ENCODE measurements at places on chromosomes 5 and 9. TPM values are rescaled to one million over a fixed set of nuclear protein-coding genes. Genes with fewer than 3 reads are reported as not detected.

- DNase-seq, result no peak
These were observed 368.0 kb upstream of the SEMA6A start for GRCh38 chr5:116942622-116943021.

- no peak for DNase-seq
These were observed 1.2 kb downstream of the TTLL11 start for GRCh38 chr9:122091682-122092592.

DNA sequence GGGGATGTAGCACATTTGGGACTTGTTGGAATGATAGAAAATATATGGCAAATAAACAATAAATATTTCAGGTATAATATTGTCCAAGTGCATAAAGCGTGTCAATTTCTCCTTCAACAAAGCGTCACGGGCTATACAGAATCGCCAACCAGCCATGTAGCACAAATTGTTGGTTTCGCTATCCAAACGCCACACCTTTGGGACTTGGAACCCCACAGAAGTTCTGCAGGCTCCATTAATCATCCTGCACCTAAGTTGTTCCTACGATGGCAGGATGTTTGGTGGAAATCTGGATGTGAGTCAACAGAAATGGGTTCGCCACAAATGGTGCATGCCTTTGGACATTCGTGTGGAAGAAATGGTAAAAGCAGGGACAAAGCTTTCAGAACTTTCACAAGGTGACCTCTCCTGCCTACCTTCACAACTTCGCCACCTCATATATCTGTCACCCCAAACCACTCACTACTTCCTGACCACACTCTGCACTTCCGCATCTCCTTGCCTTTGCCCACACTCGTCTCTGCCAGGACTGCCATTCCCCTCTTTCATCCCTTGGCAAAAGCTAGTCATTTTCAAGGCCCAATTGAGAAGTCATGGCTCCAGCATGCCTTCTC lies 95.7 kb downstream of the LHFPL2 start:
- no peak for DNase-seq

DNA sequence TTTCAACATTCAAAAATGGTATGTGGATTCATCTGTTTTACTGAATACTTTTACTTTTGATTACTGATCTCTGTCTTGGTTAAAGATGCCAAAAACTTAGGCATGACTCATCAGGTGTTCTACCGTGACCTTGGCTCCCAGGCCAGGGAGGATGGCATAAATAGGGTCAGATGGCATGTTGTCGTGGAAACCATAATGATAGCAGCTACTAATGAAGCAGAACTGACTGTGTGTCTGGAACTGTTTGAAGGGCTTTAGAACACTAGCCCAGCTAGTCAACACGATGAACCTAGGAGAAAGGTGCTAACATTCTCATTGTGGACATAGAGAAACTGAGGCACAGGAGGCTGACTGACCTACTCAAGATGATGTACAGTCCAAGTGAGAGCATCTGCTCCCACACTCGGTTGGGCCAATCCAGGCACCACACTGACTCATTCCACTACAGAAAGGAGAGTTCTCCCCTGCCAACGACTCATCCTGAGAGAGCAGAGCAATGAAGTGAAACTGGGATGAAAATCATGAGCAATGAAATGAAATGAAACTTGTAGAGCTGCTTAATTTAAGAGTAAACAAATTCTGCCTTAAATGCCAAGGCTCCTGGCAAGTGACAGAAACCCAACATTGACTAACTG lies 116.0 kb downstream of the TENT4A start:
- DNase-seq, result no peak

DNA sequence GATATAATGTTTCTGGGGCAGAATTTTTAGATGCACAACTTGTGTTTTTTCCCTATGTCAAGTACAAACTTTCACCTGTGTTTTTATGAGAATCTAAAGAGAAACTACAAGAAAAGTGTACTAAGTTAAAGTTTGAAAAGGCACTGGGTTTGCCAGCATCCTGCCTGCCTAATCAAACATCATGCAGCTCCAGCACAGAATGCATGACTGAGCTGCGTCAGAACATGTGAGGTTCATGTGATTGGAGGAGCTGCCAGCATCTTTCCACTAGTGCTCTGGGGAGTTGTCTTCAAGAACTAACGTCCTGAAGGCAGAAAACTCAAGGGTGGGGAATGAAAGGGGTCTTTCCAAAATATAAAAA lies 46.1 kb upstream of the RIC1 start:
- DNase-seq, result no peak

- no peak for DNase-seq
These were observed 1.3 kb downstream of the KCNN2 start for GRCh38 chr5:114362977-114363761.

- DNase-seq, result no peak
These were observed 108.5 kb downstream of the UBAP2 start for GRCh38 chr9:33939924-33940874.

DNA sequence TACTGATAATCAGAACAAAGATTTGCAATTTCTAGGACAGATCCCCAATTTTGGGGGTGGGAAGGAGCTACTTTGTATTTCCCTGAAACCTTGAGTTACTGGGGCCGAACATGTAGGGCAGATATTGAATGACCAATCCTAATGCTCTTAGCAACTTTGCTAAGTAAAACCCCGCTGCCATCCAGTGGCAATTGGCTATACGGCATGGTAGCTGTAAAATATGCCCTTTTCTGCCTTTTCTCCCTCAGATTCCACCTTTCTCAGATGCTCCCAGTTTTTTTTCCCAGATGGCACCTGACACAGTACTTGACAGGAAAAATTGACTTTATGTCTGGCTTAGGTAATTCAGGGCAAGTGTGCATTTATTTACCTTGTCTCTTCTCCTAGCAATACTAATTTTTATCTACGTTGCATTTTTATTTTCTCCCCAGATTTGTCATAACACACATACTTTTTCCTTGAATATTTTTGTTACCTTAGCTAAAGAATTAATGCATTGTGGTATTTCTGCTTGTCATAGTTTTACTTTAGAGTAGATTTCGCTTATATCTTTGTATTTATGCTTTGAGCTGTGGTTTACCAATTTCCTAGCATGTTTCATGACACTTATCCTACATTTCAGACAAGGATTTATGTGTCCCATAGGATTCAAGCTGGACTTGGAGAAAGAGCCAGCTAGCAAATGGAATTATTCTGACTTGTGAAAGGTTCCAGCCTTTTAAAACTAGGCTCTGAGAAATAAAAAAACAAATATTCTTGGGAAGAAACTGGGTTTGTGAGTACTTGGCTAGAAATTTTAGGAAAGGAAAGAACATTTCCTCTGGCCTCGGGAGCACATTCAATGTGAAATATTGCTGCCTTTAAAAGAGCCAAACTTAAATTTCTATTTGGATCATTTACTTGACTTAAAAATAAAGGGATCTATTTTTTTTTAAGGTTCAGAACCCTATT lies 37.4 kb downstream of the PIK3R1 start:
- DNase-seq, result peak; percentile 86

GRCh38 chr9:136333045-136333444 lies 5.7 kb downstream of the GPSM1 start:
- DNase-seq, result no peak

DNA sequence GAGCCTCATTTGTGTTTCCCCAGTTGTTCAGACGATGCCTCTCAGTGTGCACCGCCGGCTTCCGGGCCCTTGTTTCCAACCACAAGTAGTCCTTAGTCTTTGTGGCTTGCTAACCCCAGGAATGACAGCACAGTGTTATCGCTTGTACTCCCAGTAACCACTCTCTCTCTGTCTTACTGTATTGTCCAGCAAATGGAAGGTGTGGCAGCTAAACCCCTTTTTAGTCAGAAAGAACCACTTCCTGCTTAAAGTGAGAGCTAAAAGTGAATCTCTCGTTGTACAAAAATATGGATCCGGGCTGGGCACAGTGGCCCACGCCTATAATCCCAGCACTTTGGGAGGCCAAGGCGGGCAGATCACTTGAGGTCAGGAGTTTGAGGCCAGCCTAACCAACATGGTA lies 61.3 kb downstream of the ENC1 start:
- DNase-seq, result no peak

- no peak for DNase-seq
These were observed 320.4 kb upstream of the EFNA5 start for GRCh38 chr5:107990881-107991810.

DNA sequence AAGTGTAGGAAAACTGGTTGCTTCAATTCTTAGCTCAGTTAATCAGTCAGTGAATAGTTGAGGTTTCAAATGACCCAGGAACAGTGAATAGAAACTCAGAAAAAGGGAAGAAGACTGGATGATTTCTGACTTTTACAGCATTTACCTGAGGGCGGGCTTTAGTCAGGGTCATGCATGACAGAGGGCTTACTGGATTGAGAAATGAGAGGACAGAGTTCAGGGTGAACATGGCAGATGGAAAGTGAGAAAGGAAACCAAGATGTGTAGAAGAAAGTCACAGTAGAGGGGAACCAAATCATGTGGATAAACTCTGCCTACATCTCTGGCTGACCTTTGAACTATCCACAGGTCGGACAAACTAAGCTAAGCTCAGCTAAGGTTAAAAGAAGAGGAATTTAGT lies 596.0 kb downstream of the SEMA5A start:
- no peak for DNase-seq

- DNase-seq, result no peak
These were observed 18.1 kb downstream of the C1QTNF2 start for GRCh38 chr5:160352308-160352707.

GRCh38 chr5:175823731-175824525 lies 47.5 kb upstream of the CPLX2 start:
- DNase-seq, result peak; percentile 19

GRCh38 chr5:102961671-102962070 lies 158.3 kb downstream of the GIN1 start:
- peak; percentile 11 for DNase-seq

- no peak for DNase-seq
These were observed 15.0 kb downstream of the LPCAT1 start for GRCh38 chr5:1508659-1509290.

- no peak for DNase-seq
These were observed 27.2 kb downstream of the DEPDC1B start for GRCh38 chr5:60672693-60673264.

DNA sequence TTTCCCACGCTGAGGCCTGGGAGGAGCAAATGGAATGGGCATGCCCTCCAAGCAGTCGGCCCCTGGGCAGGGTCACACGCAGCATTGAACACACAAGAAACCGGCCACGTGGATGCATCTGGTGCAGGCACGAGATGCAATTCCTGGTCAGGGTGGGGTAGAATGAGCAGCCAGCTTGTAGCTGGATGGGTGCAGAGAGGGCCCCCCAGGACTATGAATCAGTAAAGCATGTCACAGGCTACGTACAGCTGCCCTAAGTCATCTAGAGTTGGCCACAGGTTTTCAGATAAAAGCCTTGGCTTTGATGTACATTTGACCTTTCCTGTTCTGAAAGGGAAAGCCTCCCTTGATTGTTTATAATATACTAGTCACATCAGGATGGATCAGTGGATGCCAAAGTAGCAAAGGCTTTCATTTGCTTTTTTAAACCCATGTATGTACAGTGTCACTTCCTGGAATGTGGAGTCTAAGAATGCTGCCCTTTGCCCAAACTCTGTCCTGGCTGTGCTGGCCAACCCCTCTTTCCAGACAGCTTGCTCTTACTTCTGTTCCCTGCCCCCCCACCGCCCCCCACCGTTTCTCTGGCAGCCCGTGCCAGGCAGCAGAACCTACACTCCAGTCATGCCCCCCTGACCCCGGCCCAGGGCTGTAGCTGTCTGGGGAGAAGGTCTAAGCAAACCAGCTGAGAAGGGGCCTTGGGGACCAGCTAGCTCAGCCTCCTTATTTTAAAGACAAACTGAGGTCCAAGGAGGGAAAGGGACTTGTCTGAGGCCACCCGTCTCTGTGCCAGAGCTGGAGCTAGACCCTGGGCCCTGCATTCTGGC lies 169.2 kb downstream of the HSPA4 start:
- no peak for DNase-seq

DNA sequence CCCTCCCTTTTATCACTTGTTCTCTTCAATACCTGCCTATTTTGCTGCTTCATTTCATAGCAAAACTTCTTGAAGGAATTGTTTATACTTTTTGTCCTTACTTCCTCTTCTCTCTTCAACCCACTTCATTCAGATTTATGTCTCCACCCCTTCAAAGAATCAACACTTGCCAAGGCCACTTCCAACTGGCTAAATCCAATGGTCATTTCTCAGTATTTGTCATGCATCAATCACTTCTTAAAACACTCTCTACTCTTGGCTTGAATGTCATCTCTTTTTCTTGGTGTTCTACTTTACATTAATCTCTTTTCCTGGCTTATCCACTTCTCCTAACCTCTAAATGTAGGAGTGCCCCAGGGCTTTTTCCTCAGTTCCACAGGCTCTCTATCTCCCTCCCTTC lies 8.3 kb upstream of the FCHO2 start:
- DNase-seq, result no peak

DNA sequence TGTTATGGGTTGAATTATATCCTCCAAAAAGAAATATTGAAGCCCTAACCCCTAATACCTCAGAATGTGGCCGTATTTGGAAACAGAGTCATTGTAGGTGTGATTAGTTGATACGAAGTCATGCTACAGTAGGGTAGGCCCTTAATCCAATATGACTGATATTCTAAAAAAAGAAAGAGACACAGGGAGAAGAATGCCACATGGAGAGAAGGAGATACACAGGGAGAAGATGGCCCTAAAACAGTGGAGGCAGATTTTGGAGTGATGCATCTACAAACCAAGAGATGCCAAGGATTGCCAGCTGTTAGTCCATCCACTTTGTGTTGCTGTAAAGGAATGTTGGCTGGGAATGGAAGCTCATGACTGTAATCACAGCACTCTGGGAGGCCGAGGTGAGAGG lies 21.3 kb downstream of the ARRDC3 start:
- no peak for DNase-seq

- DNase-seq, result no peak
These were observed 17.5 kb downstream of the OSTF1 start for GRCh38 chr9:75105841-75106240.

DNA sequence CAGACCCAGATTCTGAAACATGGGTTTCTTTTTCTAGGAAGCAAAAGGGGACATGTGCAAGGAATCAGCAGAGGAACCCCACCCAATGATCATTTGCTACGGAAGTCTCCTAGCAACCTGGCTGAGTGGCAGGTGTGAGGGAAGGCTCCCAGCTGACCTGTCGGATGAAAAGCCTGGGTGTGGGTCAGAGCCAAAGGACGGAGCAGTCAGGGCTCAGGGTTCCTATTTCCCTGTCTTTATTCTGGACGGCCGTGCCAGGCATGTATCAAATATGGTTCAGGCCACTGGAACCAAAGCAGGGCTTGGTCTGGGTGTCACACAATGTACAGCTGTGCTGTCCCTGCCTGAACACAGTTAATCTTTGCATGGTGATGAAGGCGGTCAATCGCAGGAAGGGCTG lies 20.1 kb downstream of the STK10 start:
- DNase-seq, result no peak

- no peak for DNase-seq
These were observed 37.8 kb downstream of the UHRF2 start for GRCh38 chr9:6450641-6451375.

- DNase-seq, result no peak
These were observed 69.0 kb downstream of the UGCG start for GRCh38 chr9:111965566-111966019.

Gene ST6GALNAC4
- total RNA-seq, result 11.8 TPM

Gene EIF4E1B
- total RNA-seq, result not detected

Gene SELENOP
- 1.9 TPM for total RNA-seq

Gene KLF4
- 0.28 TPM for total RNA-seq

Gene GRM6
- total RNA-seq, result not detected

Gene SIT1
- not detected for total RNA-seq

Gene TPPP
- total RNA-seq, result 0.09 TPM

Gene INPP5E
- total RNA-seq, result 26.2 TPM

Gene QRFP
- total RNA-seq, result not detected

Gene KCTD16
- 1.1 TPM for total RNA-seq

Gene PJA2
- total RNA-seq, result 55.2 TPM

Gene DBH
- not detected for total RNA-seq

Gene JAKMIP2
- total RNA-seq, result 85.5 TPM

Gene SPINK13
- total RNA-seq, result not detected

Gene APBA1
- 0.13 TPM for total RNA-seq

Gene FAM221B
- not detected for total RNA-seq
